ENCODE measurements at places on chromosomes 3 and 15.

DNA sequence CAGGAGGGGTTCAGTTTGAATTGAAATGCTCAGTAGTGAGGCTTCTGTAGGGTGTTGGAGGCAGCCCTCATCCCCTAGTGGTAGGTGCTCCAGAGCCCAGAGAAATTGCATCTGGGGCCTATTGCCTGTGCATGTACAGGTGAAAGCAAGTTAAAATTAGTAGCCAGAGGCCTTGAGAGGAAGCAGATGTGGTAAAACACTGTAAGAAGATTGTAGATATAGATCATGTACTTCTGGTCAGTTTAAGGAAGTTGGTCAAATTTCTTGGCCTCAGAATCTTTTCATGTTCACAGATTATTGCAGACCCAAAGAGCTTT, 34.6 kb downstream of the IGSF10 start:
- no peak for DNase-seq

GRCh38 chr15:63939531-63940130, 105.9 kb upstream of the HERC1 start:
- DNase-seq, result no peak

GRCh38 chr3:194136519-194137007, 615 bp downstream of the HES1 start:
- no peak for DNase-seq

- no peak for DNase-seq
Measured at GRCh38 chr15:57220205-57220604, 156.1 kb upstream of the CGNL1 start.

DNA sequence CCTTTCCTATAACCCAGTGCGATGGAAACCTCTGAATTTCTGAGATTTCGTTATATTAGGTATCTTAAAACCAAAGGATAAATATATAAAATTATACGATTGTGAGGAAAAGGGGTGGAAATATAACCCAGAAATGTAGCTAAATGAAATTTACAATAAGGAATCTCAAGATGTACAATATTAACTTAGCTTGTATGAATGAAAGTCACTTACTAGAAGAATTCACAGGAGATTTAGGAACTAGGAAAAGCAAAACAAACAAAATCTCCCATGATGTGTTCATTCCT, 159.2 kb downstream of the USP13 start:
- no peak for DNase-seq

GRCh38 chr3:72520690-72521308, 327.4 kb downstream of the SHQ1 start:
- DNase-seq, result no peak

GRCh38 chr3:72341920-72342319, 506.3 kb downstream of the SHQ1 start:
- no peak for DNase-seq

GRCh38 chr3:70273492-70273891, 38.9 kb downstream of the MDFIC2 start:
- no peak for DNase-seq

DNA sequence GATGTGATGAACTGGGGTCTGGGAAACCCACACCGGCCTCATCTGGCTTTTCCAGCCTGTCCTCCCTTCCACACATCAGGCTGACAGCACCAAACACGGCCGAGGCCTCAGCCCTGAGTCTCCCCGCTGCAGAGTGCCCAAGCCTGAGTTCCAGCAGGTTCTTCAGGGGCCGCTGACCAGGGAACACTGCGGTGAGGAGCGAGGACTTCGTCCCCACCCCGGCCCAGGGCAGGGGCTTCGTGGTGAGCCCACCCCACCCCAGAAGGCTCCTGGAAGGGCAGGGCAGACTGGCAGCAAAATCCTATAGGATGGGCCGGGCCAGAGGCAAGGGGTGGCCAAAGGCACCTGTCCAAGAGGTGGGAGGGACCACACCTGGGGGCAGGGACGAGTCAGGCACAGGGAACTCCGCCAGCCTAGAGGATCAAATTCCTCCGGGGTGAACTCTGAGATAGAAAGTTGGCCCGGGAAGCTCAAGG, at the start of gene SLC51A:
Gene SLC51A (plus strand): TSS at position 446 of the 476 bp plus-strand sequence. CDS start 179 bp downstream, outside the sequence.
- no peak for DNase-seq

DNA sequence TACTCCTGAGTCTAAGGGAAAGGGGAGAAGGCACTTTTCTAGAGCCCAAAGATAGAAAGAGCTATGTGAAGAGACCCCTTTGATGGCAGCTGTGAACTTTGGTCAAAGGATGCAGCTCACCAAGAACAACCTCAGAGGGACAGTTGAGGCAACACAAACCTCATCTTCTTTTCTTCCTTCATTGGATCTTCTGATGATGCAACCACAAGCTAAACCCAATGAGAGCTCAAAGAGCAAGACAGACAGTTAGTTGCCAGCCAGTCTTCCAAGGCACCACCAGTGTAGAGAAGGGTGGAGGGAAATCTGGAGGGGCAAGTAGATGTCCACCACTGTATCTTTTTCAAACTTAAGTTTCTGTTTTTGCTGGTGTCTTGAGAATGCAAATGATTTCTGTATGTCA, 10.4 kb upstream of the MNS1 start:
- DNase-seq, result no peak

DNA sequence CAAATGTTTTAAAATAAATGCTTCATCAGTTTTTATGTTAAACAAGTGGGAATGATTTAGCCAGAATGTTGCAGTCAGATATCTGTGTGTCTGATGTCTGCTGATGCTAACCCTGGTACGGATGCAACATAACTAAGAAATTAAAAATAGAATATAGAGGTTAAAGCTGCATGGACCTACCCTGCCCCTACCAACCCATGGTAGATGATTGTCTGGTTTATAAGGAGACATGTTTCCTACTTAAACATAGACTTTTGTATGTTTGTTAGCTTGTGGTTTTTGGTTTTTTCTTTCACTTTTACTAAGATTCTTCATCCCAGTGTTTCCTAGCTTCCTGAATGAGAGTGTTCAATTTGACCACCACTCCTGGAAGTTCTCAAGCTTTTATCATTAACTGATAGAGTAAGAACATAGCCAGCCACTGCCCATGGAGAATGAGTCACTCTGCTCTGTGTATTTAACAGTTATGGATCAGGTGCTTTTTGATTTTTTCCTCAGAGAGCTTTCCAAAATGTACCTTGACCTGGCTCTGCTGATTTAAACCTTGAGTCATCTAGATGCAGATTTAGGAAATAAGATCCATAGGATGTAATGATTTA, 70.7 kb upstream of the VEPH1 start:
- DNase-seq, result no peak

DNA sequence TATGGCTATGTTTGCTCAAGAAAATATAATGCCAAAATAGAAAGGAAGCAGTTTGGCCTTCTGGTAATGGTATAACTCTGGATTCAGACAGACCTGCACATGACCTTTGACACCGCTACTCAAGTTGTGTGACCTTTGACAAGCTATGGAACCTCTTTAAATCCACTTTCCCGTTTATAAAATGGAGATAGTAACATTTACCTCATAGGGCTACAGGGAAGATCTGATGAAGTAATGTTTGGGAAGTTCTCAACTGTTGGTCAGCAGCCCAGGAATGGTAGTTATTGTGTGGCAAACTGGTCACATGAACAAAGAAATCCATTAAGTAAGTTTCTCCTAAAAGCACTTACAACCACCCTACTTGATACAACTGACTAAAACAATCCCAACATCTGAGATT, 95.1 kb upstream of the PHLDB2 start:
- no peak for DNase-seq

- DNase-seq, result no peak
Measured at GRCh38 chr15:27059610-27060202, 88.7 kb downstream of the GABRG3 start.

DNA sequence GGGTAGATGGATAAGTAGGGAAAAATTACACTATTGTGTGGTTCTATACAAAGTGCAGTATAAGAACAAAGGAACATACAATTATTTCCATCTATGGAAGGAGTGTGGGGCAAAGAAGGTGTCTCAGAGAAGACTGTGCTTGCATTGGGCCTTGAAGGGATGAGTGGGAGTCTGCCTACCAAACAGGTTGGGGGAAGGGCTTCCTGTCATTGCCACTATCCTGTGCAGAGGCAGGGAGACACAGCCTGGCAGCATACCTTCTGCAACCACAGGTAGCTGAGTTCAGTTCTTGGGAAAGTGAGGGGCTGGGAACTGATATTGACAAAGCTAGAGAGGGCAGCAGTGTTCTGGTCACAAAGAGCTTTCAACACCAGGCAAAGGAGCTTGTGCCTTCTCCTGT, 3.4 kb downstream of the TIMP4 start:
- DNase-seq, result no peak

GRCh38 chr3:25663869-25664811, 567 bp downstream of the TOP2B start:
- peak; percentile 4 for DNase-seq

All from NCI-H1105 (cell line).